NCI-H1436 (cell line): ENCODE measurements at places on chromosomes 7 and 10.
A peak's percentile ranks its signal among the peaks of the same experiment; 100 is the strongest.

GRCh38 chr7:123682690-123683089, 27.0 kb downstream of the LMOD2 start:
- peak; percentile 16 for DNase-seq

DNA sequence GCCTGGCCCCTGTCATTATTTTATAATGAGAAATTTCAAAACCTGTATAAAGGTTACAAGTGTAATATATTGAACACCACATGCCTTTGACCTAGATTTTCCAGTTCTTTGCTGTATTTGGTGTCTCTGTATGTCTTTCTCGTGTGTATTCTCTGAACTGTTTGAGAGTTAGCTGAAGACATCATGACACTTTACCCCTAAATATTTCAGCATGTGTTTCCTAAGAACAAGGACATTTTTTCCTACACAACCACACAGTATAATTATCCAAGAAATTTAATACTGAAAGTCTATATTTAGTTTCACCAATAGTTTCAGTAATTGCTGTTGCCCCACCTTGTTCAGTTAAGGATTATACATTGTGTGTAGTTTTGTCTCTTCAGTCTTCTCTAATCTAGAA, 14.8 kb downstream of the ZRANB1 start:
- DNase-seq, result no peak

DNA sequence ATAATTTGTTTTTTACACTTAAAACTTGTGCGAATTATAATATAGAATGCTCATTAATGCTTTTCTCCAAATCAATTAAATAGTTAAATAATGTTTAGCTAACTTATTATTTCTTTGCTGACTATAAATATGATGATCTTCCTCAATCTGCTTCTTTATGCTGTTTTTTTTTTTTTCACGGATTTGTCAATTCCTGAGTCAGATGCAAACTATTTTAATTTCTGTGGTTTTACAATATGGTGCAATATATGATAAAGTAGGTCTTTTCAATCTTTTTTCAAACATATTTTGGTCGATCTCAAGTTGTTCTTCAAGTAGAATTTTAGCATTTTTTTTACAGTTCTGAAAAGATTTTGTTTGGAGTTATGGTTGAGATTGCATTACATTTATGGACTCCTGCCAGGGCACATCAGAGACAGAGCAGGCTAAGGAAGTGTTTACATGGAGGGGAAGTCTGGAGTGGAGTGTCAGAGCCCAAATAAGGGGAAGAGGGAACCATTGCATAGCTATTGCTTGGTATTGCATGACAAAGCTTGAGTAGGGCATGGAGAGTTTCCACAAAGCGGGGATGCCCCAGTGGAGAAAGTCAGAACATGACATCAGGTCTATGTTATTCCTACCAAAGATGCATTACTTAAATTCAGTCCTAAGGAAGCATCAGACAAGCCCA, 204.4 kb downstream of the OTUD1 start:
- DNase-seq, result no peak

DNA sequence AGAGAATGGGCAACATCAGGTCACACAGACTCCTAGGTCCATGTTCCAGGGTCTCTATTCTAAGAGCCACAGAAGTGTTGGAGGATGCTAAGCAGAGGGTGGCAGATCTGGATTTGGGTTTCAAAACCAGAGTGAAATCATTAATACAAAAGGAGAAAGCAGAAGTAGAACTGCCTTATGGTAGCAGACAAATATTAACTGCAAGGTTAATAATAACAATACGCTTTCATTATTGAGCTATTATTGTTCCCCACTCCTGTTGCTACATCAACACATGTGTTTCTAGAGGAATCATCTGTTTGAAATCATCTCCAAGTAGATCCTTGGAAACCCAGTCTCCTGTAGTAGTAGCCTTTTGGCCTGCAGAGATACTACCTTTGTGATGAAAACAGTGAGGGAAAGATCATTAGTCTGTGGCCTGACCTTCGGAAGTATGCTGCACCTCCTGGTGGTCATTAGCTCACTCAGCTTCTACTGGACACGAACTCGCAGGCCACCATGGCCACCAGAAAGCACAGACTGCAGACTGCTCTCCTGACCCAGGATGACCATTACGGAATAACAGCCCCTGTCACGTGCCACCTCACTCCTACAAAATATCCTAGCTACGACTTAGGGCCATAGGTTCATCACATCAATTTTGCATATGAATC, 84.6 kb downstream of the XPNPEP1 start:
- no peak for DNase-seq

DNA sequence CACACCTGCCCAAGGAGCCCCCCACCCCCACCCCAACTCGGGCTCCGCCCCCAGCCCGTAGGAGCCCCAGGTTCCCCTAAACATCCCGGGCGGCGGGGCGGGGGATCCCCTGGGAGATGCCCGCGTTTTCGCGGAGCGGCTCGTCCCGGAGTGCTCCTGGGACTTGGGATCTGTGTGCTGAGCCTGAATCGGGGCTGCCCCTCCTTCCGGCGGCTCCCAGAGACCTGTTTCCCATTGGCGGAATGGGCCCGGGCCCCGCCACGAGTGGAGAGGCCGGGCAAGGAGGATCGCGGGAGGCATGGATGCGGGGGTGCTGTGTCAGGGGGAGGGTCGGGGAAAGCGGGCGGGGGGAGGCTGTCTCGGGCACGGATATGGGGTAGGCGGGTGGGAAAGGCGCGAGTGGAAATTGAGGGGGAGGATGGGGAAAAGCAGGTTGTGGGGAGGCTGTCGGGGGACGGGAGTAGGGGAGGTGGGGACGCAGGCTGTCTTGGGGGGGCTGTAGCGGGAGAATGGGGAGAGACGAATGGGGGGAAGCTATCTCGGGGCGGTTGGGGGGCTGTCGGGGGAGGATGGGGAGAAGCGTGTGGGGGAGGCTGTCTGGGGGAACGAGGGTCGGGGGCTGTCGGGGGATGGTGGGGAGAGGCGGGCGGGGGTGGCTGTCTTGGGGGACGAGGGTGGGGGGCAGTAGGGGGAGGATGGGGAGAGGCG, 572 bp upstream of the BHLHA15 start:
- DNase-seq, result peak; percentile 50

DNA sequence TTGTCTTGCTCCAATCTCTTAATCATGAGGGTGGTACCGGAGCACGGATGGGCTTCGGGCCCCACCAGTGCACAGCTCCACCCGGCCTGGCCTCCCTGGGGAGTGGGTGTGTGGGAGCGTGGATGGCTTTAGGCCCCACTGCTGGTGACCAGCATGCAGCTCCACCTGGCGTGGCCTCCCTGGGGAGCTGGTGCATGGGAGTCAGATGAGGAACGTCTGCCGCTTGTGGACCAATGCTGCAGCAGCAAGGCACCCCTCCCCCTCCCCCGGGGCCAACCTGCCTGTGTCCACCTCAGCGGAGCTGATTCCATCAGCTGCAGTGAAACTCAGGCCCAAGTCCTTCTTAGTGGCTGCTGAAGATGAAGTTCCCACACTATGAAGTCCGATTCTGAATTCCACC, 511.4 kb downstream of the PTPRN2 start:
- DNase-seq, result no peak

- no peak for DNase-seq
Observed at GRCh38 chr10:78602201-78602932, 466.4 kb upstream of the ZMIZ1 start.

GRCh38 chr10:22505911-22506685, 160.8 kb downstream of the SPAG6 start:
- DNase-seq, result no peak

GRCh38 chr7:69687739-69688433, 89.6 kb downstream of the AUTS2 start:
- DNase-seq, result no peak
